ENCODE measurements at places on chromosomes 6 and 20.

GRCh38 chr6:24704468-24704867, 14.5 kb downstream of the C6orf62 start:
- DNase-seq = no peak

GRCh38 chr6:31531771-31532643, 3.2 kb downstream of the MCCD1 start:
- no peak for DNase-seq

DNA sequence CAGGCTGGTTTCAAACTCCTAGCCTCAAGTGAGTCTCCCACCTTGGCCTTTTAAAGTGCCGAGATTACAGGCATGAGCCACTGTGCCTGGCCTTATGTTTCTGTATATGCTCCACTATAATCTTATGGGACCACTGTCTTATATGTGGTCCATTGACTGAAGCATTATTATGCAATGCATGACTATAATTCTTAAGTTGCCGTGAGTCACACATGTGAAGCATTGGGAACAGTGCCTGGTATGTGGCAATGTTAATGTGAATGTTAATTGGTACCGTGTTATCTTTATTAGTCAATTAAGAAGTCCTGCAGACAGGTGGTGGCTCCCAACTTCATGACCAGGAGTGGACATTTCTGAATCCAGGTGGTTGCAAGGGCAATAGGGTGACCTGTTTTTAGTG, 14.7 kb upstream of the ASXL1 start:
- DNase-seq = no peak

- no peak for DNase-seq
Measured at GRCh38 chr6:148521158-148521557, 178.5 kb downstream of the SASH1 start.

DNA sequence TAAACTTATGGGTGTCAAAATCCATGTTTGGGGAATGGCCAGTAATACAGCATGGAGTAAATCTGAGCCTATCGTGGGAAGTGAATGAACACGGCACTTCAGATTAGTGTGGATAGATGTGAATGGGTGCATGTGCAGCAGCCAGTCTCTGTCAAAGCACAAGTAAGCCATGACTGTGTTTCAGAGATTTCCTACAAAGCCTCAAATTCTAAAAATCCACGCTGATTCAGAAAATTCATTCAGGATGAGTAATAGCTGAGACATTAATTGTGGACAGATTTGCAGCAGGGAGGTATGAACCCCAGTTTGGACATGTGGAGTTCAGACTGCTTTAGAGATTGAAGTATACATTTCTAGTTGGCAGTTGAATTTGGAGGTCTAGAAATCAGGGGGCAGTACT, 115.1 kb downstream of the QKI start:
- no peak for DNase-seq
